Fibroblast of skin of scalp (primary cell): ENCODE measurements at places on chromosomes 11 and 22.

- DNase-seq, result no peak
Observed at GRCh38 chr11:42571131-42571877, 740.5 kb upstream of the API5 start.

DNA sequence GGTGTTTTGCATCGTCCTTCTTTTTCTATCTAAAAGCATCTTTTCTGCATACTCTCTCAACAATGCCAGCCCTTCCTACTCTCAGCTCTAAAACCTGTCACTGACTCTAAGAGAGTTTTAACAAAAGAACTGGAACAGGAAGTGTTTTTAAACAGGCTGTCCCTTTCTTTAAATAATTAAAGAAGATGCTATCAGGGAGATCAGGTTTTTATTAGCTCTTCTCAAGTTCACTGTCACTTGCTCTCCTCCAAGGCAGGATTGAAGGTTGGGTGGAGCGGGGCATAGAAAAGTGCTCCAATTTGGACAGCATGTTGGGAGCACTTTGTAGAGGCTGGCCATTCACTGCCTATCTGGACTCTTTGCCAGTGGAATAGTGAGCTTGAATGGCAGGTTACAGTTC lies 56.4 kb upstream of the BARX2 start:
- no peak for DNase-seq

DNA sequence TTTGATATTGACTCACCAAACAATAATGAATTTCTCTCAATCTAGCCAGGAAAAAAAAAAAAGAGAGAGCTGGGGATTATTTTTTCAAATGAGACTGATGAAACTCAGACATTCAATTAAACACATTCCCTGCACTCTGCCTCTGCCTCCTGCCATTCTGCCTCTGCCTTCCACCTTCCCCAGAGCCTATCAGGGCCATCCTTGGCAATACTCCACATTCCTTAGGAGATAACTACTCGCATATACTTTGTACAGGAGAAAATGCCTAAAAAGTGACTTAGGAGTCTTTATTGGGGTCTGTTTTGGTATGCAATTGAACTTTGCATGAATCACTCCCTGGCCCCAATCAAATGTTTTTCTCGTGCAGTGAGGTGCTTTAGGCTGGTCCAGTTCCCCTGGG lies 246.6 kb upstream of the PLET1 start:
- DNase-seq, result no peak

DNA sequence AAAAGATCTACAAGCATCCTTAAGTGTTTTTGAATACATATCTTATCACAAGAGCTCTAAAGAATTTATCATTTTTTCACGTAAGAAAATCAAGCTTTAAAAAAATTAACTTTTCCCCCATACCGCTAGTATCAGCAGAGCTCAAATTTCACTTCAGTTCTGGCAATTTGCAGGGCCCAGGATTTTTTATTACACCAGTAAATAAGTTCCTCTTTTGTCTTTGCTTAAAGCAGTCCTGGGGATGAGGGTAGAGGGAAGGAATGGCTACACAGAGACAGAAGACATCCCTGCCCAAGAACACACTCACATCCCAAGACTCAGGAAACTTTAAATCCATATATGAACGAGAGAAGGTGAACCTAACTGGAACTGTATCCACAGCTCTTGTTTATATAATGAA lies 22.6 kb upstream of the SORL1 start:
- DNase-seq, result no peak

DNA sequence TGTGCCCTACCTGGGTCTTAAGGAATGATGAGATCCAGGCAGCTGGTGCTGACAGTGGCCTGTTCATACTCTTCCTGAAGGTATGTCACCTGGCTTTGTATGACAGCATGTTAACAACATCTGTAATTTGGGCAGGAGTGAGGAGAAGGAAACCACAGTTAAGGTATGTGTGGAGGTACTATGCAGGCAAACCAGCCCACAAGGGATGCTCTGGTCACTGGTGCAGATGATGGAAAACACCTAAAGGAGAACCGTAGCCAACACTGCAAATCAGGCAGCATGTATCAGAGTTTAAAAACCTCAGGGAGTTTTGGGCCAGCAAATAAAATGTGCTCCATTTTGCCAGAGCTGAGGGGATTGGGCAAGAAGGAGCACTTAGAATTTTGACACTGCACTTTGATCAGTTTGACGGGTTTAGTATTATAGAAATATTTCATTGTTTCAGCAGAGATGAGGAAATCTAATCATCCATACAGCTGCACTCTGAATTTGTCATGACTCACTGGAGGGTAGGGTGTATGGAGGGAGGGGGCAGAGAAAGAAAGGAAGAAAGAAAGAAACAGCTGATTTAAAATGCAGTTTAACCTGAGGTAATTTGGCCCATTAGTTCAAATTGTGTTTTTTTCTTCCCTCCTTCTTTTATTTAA lies 260.9 kb downstream of the KIRREL3 start:
- DNase-seq, result no peak

GRCh38 chr11:11020219-11020726 lies 162.4 kb upstream of the ZBED5 start:
- no peak for DNase-seq

GRCh38 chr11:126132319-126132718 lies 69.7 kb upstream of the CDON start:
- DNase-seq, result no peak

GRCh38 chr11:73396251-73396930 lies 20.2 kb downstream of the RELT start:
- no peak for DNase-seq

DNA sequence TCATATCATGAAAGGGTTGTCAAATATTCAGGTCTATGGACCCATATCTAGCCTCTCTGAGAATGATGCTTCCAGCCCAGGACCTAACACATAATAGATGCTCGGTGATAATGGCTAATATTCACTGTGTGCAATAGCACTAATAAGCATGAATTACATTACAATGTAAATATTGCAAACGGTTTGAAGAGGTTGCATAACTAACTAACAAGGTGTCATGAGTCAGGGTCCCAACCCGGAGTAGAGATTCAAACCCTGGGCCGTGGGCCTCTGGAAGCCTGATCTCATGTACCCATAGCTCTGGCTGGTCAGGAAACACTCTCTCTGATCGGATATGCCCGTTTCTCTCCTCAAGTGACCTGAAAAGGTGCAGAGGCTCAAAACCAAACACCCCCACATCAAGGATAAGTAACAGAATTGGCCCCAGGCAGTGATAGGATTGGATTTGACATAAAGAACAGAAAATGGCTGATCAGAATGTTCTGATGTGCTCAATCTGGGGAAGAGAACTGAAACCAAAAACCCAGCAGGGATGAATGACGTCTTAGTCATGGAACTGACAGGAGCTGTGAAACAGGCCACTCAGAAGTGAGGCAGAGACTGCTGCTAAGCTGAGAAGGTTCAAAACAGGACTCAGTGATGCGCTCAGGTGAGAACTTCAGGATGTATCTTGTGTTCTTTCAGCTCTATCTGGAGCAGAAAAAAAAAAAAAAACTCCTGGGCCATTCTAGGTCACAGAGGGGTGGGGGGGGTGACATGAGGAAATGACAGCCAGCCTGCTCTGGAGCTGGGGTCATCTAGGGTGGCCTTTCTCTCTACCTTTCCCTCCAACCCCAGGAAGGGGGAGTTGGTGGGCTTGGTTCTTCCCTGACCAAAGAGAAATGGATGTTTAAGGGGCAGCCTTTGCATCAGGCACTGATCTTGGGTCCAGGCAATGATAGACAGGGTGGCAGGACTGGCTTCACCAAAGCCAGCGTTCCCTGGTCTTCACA lies 6.6 kb upstream of the KCTD17 start:
- DNase-seq, result no peak

DNA sequence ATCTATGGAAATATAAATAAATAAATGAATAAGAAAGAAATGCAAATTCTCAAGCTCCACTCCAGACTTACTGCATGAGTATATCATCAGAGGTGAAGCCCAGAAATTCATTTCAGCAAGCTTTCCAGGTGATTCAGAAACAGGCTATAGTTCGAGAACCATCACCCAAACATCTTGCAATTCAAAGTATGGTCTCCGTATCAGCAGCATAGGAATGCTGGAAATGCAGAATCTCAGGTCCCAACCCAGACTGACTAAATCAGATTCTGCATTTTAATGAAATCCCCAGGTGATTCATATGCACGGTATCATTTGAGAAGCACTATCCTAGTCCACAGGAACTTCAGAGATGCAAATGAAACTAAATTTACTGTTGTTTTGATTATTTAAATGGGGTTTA lies 95.3 kb downstream of the SERGEF start:
- DNase-seq, result no peak

DNA sequence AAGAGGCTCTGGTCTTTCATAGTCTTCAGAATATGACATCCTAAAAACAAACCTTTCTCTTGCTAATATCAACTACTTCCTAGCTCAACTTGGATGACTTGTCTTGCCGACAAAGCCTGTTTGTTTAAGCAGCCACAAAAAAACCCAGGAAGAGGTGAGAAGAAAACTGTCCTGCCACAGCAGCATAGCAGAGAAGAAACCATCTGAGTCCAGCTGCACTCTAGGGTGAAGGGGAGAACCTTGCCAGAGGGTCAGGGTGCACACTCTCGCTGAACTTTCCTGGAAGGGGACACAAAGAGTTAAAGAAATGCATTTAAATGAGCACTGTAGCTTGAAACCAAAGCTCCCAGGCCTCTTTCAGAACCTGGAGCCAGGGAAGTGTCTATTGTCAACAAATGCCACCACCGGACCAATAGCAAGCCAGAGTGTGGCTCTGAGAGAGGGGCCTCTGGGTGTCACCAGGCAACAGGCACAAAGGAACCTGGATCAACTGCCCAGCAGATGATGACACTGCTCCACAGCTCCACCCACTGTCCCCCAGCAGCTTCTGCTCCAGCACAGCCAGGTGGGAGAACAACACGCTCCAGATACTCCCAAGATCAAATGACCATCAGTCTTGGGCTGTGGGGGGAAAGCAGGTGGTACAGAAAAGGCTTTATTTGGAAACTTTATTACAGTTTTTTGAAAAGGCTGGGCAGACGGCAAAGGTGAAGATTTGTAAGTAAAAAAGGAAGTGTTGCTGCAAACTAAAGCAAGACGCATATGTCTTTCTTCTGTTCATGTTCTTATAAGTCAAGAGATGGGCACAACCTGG lies 105.7 kb downstream of the RASSF10 start:
- no peak for DNase-seq

DNA sequence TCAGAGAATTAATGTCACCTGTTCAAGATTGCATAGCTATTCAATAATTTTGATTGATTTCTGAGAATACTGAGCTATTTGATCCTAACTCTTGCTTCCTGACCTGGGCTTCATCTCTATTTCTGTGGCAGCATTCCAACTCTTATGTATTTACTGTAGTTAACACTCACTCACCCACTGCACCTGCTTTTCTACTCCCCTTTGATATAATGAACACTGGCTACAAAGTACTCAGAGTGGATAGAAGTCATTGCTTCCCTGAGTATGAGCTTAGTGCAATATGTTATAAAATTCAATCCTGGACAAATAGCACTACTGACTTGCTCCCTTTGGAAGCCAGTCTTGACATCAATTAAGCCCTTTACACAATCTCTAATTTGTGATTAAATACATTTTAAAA lies 117.2 kb downstream of the APIP start:
- DNase-seq, result no peak

DNA sequence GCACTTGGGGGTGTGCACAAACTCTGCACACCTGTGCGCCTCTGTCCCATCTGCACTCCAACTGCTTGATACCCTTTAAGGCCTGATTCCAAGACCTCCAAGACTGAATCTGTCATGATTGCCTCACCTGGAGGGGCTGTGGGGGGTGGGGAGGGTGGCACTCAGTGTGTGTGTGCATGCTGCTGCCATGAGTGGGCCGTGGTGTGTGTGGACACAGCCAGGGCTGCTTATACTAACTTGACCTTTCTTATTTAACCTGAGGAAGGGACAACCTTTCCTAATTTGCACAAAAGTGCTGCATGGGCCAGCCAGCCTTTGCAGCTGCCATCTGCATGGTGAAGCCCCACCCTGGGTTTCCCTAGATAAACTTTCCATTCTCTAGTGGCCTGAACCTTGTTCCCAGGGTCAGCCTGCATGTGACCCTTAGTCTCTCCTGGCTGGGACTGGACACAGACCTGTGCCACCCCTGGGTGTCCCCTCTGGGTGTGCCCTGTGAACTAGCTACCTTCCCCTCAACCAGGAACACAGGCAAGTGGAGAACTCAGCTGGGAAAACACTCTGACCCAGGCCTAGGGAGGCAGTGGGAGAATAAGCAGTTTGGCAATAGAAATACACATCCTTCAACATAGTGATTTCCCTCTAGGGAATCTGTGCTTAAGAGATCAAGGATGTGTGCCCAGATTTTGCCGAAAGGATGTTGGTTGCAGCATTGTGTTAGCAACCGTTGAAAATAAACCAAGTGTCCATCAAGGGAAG lies 45.4 kb upstream of the DKK3 start:
- peak; percentile 61 for DNase-seq

GRCh38 chr22:20758688-20759087 lies 15.2 kb upstream of the SERPIND1 start:
- no peak for DNase-seq

DNA sequence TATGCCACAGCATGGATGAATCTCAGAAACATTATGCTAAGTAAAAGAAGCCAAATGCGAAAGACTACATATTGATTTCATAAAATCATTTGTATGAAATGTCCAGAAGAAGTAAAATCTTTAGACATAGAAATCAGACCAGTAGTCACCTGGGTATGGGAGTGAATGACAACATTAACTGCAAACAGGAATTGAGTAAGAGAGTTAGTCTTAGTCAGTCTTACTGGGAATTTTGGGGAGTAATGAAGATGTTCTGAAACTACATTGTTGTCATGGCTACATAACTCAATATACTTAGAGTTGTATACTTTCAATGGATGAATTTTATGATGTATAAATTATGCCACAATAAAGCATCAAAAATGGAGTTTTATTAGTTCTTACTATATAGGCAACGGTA lies 107.8 kb upstream of the CHORDC1 start:
- DNase-seq, result no peak

DNA sequence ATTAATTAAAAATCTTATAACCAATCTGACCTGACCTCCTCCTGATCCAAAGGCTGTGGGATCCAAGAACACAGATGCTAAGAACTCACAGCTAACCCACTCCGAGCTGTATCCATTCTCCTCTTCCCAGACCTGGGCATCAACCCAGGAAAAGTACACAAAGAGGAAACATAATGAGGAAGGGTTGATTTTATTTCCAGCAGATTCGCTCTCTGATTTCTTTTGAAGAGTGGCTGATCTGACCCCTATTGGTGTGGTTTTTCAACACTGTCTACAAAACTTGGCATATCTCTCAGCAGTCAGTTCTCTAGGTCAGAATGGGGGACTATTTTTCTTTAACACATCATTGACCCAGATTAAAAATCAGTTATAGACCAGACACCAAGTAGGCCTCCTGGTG lies 201.9 kb upstream of the UBASH3B start:
- no peak for DNase-seq

- DNase-seq, result no peak
Observed at GRCh38 chr22:25232301-25232700, 12.9 kb downstream of the CRYBB2 start.

- DNase-seq, result no peak
Observed at GRCh38 chr11:126246636-126247035, 22.1 kb downstream of the SRPRA start.
